NCI-H446 (cell line): ENCODE measurements at places on chromosomes 13 and 19.

- DNase-seq: no peak
Observed at GRCh38 chr19:39941615-39942365, 7.4 kb upstream of the FCGBP start.

DNA sequence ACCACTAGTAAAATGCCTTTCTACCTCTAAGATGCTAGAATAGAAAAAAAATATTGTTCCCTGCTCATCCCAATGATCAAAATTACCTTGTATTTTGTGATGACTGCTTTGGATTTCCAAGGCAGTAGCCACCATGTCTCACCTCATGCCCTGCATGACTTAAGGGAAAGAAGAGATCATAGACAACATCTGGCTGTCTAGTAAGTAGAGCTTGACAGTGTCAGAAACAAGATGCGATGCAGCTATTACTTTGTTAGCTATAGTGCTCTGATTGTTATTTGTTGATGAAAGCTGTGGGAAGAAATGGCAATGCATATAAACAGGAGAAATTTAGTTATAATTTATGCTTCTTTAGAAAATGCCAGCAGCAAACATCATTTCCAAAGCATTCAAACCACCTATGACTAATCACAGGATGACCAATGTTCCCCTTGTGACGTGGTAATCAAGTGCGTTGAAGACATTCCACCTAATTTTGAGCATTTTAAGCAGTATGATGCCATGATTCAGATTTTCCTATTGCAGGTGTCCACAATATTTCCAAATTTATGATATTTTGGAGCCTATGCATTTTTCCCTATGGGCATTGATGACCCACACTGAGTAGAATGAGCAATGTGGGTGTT is 308.3 kb downstream of the KCNRG start:
- no peak for DNase-seq

GRCh38 chr13:60162096-60162495 is 1.6 kb downstream of the DIAPH3 start:
- no peak for DNase-seq

- no peak for DNase-seq
Observed at GRCh38 chr13:93388701-93389100, 162.1 kb downstream of the GPC6 start.

GRCh38 chr13:76823969-76824368 is 62.2 kb downstream of the KCTD12 start:
- DNase-seq: no peak

- DNase-seq: no peak
Observed at GRCh38 chr13:72652681-72653080, 74.7 kb downstream of the MZT1 start.

DNA sequence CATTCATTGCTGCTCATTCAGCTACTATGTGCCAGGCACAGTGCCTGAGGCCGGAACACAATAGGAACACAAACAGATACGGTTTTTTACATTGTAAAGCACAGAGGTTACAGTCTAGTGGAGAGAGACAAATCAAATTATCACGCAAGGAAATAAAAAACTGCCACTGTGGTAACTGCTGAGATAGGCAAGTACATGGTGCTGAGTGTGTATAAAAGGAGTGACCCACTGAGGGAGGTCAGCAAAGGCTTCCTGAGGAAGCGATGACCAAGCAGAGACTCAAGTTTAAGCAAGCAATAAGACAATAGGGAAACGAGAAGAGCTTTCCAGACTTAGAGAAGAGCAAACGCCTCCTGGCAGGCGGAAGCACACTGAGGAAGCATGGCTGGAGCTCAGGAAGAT is 56.4 kb downstream of the NUFIP1 start:
- DNase-seq: no peak

DNA sequence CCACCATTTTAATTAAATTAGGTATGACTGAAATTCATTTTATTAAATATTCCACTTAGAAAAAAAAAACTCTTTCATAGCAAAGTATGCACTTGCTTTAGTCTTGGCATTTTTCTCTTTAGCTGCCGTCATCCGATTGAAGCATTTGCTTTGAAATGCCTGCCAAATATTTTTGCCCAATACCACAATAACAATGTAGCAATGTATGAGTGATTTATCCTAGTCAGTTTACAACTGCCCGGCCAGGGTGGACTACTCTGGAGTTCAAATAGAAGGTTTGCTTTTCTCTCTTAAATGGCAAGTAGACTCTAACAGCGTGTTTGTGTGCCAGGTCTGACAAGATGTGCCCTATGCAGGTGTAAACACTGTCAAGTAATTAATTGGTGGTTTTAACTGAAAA is 675.3 kb upstream of the SGCG start:
- no peak for DNase-seq

DNA sequence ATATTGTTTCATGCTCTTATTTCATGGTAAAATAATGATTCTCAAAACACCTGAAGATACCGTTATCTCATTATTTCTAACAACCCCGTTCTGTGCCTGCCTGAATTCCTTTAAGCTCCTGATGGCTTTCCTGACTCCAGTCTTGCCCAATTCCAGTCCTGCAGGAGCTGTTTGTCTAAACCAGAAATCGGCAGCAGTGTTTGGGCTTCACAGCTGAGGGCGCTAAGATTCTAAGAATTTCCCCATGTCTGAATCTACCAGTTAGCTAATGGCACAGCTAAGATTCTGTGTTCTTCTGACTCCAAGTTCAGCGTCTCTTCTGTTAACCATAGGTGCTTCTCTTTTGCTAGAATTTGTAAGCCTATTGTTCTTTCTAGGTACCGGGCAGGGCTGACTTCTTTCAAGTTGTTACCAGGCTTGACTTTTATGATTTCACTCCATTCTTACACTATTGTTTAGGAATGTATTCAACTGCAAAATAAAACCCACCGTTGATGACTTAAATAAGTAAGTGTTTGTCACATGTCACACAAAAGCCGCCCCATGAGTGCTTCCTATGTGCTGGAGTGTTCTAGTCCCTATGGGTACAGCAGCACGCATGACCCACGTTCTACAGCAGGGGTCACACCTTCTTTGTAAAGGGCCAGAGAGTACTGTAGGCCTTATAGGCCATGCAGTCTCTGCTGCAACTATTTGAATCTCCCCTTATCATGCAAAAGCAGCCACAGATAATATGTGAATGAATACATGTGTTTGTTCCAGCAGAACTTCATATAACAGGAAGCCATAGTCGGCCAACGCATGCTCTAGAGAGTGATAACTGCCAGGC is 168.3 kb upstream of the RNF113B start:
- DNase-seq: no peak

DNA sequence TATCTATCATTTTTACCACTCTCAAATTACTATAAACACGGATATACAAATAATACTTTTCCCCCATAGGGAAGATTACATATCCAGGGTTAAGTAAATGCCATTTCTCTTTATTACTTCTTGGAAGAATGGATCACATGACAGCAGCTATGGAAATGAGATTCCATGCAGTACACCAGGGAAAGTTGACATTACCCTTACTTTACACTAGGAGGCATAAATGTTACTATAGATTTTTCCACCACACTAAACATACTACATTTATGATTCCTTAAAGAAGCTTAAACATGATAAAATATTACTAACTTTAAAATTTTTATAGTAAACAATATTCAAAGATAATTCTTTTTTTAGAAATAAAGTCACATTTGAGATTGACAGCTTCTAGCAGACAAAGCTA is 611.4 kb downstream of the PCDH9 start:
- no peak for DNase-seq

DNA sequence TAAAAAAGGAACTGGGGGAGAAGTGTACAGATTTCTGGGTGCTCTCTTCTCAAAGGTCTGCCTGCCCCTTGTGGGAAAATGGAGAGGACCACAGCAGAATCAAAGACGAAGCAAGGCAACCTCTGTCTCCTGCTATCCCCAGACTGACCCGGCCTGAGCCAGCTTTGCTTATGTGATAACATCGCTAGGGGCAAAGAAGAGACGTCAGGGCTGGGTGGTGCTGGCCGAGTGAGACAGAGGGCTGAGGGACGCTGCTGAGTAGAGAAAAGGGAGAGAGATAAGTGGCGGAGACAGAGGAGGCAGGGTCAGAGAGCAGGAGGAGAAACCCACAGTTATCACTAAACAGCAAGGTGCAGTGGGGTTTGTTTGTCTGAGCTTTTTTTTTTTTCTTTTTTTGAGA is 4.6 kb upstream of the MUC16 start:
- DNase-seq: no peak

- DNase-seq: no peak
Observed at GRCh38 chr19:6750062-6750461, 10.6 kb downstream of the TRIP10 start.

DNA sequence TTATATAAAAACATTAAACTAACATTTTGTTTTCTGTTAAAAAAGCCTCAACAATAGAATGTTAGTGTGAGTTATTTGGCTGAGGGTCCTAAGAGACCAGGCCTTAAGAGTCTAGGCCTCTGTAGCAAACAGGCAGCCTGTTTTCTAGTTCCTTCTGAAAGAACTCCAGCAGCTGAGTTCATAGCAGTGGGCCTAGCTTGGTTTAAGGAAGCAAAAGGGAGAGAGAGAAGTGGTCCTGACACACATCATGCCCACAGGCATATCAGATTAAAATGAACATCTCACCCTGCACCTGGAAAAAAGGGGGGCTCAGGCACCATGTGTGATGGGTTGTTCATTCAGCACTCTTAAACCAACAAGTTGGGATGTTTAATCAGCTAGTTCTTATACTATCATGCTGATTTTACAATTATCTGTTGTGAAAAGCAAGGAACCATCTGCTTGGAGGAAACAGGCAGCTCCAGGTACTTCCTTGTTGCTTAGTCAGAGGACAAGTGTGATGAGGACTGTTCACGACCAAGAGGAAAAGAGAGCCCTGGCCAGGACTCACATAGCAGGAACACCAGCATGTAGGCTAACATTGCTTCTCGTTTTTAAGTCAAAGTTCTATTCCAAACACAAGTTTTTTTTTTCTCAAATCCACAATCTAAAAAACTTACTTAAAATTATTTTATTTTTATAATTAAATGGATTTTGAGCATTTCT is 81.3 kb upstream of the FRY start:
- DNase-seq: no peak

- DNase-seq: no peak
Observed at GRCh38 chr13:43301346-43301969, 278.1 kb downstream of the DNAJC15 start.

- no peak for DNase-seq
Observed at GRCh38 chr19:8531470-8531869, 17.5 kb upstream of the ZNF414 start.

- no peak for DNase-seq
Observed at GRCh38 chr19:12789098-12789903, 2.0 kb upstream of the JUNB start.

GRCh38 chr19:14510311-14511228 is 7.6 kb downstream of the DNAJB1 start:
- no peak for DNase-seq

GRCh38 chr19:3520166-3521103 is 14.3 kb downstream of the FZR1 start:
- DNase-seq: no peak

- no peak for DNase-seq
Observed at GRCh38 chr13:45604892-45605291, 10.6 kb downstream of the ERICH6B start.

- DNase-seq: no peak
Observed at GRCh38 chr13:99028890-99029289, 51.0 kb upstream of the DOCK9 start.

GRCh38 chr19:6713773-6714692 is 6.4 kb downstream of the C3 start:
- DNase-seq: no peak

DNA sequence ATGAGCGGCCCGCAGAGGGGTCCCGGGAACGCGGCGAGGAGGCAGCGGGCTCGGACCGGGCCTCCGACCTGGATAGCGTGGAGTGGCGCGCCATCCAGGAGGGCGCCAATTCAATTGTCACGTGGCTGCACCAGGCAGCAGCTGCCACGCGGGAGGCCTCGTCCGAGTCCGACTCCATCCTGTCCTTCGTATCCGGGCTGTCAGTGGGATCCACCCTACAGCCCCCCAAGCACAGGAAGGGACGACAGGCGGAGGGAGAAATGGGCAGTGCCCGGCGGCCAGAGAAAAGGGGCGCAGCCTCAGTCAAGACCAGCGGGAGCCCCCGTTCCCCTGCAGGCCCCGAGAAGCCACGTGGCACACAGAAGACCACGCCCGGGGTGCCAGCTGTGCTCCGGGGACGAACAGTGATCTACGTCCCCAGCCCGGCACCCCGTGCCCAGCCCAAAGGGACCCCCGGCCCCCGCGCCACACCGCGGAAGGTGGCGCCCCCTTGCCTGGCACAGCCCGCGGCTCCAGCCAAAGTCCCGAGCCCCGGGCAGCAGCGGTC is 10.7 kb downstream of the C19orf25 start:
- DNase-seq: no peak

- DNase-seq: no peak
Observed at GRCh38 chr19:7007859-7008258, 13.4 kb downstream of the MBD3L2B start.

DNA sequence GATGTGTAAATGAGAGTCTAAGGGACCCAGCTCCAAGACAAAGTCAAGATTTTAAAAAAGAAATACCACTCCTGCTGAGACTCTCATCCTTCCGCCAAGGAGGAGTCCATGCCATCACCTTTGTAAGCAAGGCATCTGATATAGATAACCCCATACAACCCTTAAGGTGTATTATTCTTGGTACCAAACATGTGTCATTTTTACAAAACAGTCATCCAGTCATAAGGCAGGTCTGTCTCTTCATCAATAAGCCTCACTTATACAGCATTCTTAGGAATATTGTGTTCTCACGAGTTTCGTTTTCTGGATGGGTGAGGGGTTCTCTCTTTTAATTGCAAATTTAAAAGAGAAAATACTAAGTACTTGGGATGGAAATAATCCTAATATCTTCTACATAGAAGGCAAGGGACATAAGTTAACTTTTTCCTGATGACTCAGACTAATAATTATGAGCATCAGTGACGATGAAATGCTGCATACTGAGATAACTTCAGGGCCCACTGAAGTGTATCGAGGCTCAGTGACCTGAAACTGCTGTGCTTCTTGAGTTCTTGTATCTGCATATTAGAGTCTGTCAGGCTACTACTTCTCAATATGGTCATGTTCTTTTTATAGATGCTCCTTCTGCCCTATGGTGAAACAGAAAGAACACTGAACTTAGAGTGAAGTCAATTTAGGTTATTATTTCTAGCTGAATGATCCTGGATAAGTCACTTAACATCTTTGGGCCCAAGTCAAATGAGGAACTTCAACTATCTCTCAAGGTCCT is 166.6 kb downstream of the KLF12 start:
- DNase-seq: no peak

- no peak for DNase-seq
Observed at GRCh38 chr19:36028313-36029041, 4.2 kb downstream of the CLIP3 start.

DNA sequence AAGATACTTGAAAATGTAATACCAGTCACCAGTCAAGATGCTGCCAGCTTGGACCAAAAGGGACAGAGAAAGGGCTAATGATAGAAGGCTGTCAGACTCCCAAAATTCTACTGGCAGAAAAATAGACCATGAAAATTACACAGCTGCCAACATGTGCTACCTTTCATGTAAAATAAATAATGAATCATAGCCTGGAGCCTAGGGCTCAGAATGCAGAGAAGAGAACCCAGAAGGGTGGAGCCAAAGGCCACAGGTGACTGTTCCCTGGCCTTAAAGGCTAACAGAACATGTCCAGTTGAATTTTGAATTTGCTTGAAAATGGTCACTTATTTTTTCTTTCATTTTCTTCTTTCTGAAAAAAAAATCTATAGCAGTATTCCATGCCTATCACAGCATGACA is 1827.0 kb upstream of the MIR17HG start:
- no peak for DNase-seq

- no peak for DNase-seq
Observed at GRCh38 chr19:50206191-50206590, 2.8 kb downstream of the MYH14 start.

- DNase-seq: no peak
Observed at GRCh38 chr19:18021121-18021755, 13.3 kb downstream of the ARRDC2 start.
